HL-60 (cell line): ENCODE measurements at places on chromosomes 4 and X.

GRCh38 chr4:21953653-21954052, 5.1 kb upstream of the KCNIP4 start:
- no peak for DNase-seq

DNA sequence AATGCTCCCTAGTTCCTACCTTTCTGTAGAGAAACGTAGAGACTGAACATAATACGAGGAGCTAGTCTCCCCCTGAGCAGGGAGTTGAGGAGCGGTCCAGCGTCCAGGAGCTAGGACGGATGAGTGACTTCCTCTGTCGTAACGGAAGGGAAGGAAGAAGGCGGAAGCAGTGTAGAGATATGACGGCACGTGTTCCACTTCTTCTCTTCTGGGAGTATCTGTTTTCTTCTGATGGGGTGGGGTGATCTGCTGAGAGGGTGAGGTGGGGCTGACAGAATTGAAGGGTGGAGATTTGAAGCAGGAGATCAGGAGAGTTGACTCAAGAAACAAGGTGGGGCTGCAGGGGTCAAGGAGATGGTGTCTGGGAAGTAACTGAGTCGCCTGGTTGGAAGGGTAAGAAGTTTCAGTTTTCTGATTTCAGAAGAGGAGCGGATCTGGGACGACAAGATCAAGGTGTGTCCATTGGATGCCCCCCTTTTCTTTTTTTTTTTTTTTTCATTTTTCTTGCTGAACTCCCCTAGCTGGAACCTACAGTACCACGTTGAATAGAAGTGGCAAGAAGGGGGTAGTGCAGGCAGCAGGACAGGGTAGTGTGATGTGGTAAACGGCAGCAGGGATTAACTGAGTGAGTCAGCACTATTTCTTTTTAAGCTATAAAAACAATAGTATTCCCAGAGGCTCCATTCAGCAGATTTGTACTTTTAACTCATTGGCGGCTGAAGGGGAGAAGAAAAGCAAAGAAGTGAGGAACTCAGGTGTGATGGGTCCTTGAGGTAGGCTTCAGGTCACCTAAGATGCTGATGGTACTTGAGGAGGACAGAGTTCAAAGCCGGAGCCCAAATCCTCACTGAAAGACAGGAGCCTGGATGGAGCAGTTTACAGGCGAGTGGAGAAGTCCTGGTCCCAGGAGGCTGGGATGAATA, 50.8 kb upstream of the SETD7 start:
- DNase-seq: peak; percentile 37

DNA sequence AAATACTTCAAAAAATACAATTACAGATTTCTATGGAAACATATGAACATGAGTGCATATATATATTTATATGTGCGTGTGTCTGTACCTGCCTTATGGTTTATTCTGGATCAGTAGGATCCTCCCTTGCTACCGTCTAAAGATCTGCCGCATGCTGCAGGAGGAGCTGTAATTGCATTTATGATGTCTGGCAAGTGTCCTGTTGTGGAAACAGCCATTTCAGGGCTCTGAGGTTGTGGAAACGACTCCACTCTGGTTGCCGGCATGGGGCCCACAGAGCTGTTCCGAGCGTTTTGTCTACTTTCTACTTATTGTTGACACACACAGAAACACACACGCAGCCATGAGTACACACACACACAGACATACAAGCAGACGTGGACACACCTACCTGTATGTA, 21.3 kb downstream of the CD99 start:
- DNase-seq: no peak

GRCh38 chr4:73499996-73500765, 18.6 kb downstream of the AFM start:
- DNase-seq: no peak

GRCh38 chr4:86857341-86858052, 8.3 kb upstream of the SLC10A6 start:
- DNase-seq: no peak

DNA sequence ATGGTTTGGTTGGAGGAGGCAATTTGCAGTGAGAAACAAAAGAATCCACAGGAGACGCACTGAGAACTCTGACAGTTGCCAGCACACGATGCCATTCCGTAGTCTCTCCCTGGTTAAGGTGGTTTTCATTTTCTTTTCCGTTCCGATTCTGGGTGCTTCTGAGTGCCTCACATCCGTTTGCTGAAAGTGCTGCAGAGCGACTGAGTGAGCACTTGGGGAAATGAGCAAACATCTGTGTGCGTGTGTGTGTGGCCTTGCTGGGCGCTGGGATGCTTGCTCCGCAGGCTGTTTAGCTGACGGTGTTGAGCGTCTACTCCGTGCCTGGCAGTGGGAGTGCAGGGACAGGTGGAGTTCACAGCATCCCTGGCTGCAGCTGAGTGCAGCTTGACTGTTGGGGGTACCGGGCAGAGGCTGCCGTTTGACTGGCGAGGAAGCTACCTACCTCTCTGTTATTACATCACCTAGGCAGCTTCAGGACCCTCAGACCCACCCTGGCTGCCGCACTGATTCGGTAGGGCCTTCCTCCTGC, 49.3 kb downstream of the SORCS2 start:
- no peak for DNase-seq

- DNase-seq: peak; percentile 60
These were observed 189.6 kb downstream of the BCOR start for GRCh38 chrX:39907964-39908661.

- DNase-seq: no peak
These were observed 394.1 kb downstream of the GALNTL6 start for GRCh38 chr4:172207258-172207657.

GRCh38 chr4:186707996-186708395, 15.7 kb downstream of the FAT1 start:
- no peak for DNase-seq

DNA sequence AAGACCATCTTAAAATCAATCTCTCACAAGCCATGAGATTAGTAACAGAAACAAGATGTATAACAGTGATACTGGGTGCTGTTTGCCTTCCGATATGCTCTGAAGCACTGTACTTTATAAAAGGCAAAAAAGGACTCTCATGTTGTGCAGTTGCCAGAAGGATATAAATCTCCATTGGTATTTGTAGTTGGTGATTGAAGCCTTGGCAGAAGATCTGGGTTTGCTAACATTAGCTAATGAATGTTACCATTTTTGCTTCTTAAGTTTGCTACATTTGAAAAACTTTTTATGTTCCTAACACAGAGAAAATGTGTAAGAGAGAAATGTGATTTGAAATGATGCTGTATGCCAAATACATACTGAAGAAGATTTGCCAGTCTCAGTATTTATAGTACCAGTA, 44.4 kb downstream of the RAP1GDS1 start:
- DNase-seq: no peak

- DNase-seq: no peak
These were observed 109.9 kb upstream of the FAM47C start for GRCh38 chrX:36898301-36898700.

GRCh38 chr4:7918981-7919380, 20.7 kb downstream of the AFAP1 start:
- DNase-seq: no peak

GRCh38 chr4:79576429-79576753, 168.4 kb upstream of the GK2 start:
- peak; percentile 64 for DNase-seq

GRCh38 chr4:74669702-74670101, 124.6 kb downstream of the BTC start:
- DNase-seq: no peak

DNA sequence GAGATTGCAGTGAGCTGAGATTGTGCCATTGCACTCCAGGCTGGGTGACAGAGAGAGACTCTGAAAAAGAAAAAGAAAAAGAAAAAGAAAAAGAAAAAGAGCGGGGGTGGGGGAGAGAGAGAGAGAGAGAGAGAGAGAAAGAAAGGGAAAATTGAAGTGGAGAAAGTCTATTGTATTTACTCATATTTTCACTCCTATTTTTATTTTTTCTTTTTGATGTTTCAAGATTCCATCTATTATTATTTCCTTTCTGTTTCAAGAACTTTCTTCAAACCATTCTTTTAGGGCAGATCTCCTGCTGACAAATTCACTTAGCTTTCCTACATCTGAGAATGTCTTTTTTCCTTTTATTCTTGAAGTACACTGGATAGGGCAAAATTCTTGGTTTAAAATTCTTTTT, 57.5 kb upstream of the HDAC8 start:
- no peak for DNase-seq

DNA sequence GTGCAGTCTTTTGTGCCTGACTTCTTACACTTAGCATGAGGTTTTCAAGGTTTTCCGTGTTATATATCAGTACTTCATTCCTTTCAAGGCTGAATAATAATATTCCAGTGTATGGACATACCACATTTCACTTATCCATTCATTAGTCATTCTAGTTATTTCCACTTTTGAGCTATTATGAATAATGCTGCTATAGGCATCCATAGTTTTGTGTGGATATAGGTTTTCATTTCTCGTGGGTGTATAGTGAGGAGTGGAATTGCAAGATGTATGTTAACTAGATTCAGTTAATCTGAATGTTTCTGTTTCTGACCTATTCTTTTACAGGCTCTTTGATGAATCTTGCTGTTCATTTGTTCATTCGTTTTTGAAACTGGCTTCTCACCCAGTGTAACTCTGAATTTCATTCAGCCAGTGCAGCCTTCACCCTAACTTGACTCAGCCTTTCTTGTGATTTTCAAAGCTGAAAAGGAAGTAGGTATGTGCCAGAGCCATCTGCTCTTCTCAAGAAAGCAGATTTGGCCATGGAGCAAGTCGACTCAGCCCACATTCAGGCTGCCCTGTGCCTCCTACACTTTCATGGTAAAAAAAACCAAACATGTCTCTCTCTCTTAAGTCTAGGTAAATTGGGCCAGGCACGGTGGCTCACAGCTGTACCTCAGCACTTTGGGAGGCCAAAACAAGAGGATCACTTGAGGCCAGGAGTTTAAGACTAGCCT, 56.3 kb upstream of the NOCT start:
- DNase-seq: peak; percentile 53

- DNase-seq: no peak
These were observed 38.8 kb downstream of the FRG1 start for GRCh38 chr4:189979196-189980047.

DNA sequence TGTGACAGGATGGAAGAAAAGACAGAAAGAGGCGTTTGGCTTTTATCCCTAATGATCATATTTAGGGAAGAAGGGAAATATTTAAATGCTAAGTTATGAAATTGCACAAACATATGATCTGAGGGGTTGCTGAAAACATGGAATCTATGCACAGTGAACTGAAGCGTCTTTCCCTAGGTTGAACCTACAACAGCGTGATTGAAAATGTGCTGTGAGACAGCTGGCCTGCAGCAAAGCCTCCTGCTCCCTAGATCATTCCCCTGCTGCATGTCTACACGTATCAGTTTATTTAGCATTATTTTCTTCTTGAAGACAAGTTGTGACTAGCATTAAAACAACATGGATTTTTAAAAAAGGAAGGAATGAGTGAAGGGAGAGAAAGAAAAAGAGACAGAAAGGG, 272.5 kb upstream of the TRAM1L1 start:
- DNase-seq: no peak

DNA sequence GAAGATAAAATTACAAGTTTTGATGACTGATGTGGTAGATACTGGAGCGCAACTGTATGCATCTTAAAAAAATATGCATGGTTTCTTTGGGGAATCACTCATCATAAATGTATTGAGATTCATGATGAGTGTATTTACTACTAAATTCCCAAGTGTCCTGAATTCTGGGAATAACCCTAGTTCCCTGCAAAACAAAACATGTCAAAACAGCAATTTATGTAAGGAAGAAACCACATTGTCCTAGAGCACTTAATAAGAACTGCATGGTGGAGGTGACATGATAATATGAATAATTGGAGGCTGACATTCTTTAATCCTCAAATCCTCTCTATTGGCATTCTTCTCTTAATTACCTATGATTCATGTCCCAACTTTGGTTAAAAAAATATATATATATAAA, 1804.7 kb downstream of the STIM2 start:
- no peak for DNase-seq

- DNase-seq: no peak
These were observed 511 bp upstream of the DUSP21 start for GRCh38 chrX:44843318-44843702.

- DNase-seq: no peak
These were observed 202.7 kb upstream of the KLF3 start for GRCh38 chr4:38461342-38461741.
